Esophagus squamous epithelium (tissue), 5 donors: ENCODE measurements at places on chromosomes 7 and 10. TPM values are rescaled to one million over a fixed set of nuclear protein-coding genes. Genes with fewer than 3 reads are reported as not detected.

GRCh38 chr7:92075455-92076158, 58.7 kb downstream of the CYP51A1 start:
- DNase-seq: no peak

SOSTDC1 gene
- 0.70 TPM for total RNA-seq

- no peak for DNase-seq
Measured at GRCh38 chr10:932589-932988, 1.1 kb upstream of the LARP4B start.

DNA sequence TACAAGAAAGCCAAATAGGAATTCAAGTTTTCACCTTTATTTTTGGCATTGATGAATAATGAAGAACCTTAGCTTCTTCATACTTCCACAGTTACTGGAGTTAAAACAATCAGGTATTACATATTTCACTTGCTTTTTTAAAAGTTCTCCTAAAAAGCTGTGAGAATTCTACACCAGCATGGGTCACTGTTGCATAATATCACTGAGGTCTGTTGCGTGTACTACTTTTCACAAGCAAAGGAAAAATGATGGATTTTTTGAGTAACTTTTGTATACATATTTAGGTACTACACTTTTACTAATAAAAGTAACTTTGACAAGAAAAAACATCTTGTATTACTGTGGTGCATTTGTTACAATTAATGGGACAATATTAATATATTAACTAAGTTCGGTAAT, 15.2 kb downstream of the FAM24B start:
- no peak for DNase-seq

DNA sequence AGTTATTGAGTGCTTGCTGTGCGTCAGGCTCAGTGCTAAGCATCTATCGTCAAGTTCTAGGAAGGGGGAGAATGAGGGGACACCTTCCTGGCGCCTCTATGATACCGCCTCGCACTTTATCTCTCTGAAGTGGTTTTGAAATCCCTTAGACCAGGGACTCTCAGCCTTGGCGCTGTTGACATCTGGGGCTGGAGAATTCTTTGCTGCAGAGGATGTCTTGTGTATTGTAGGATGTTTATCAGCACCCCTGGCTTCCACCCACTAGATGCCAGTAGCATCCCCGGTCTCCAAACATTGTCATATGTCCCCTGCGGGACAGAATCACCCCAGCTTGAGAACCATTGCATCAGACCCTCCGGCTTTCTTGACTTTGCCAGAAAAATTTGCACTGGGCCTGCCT, 285.5 kb downstream of the CCDC3 start:
- no peak for DNase-seq

GRCh38 chr10:50260791-50261281, 9.5 kb upstream of the ASAH2 start:
- DNase-seq: no peak

SUGCT gene
- 4.4 TPM for total RNA-seq

GRCh38 chr7:70586822-70587221, 545.1 kb upstream of the GALNT17 start:
- DNase-seq: no peak

DNA sequence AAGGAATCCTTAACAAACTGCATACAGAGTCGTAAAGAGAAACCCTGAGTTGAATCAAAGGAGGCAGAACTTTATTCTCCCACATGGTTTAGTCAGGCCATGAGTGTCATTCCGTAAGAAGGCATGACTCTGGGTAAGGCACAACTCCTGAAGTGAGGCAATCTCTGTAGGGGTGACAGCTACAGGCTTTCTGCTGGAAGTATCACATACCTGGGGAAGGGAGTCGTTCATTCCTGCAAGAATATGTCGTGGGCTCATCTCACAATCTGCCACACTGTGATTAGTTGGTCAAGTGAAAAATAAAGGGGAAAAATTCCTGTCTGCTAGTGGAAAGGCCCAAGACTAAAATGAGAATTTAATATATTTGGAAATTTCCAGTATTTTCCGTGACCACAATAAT, 392.6 kb downstream of the POM121L12 start:
- DNase-seq: no peak

DNA sequence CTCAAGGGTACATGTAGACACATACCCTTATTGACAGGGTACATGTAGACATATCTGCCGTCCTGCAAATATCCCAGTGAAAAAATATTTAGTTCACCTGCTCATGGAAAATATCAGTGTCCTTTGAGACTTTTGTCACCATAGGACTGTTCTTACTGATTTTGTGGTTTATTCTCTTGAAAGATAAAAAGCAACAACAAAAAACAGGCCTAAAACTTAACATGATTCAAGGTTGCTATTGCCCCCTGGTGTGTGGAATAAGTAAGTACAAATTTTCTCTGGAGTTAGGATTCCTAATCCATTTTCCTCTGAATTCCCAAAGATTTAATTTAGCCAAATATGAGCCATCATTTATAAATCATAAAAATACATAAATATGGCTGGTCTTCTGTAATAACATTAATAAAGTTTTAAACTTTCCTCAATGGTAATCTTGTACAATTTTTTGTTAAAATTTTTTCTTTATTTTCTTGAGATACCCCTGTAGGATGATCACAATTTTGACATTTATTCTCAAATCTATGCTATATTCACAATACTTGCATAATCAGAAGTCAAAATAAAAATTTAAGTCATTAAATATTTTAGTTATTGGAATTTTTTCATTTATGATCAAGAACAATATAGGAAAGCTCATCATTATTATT, 741.4 kb upstream of the POT1 start:
- no peak for DNase-seq

NYAP1 gene
- 0.57 TPM for total RNA-seq

DNA sequence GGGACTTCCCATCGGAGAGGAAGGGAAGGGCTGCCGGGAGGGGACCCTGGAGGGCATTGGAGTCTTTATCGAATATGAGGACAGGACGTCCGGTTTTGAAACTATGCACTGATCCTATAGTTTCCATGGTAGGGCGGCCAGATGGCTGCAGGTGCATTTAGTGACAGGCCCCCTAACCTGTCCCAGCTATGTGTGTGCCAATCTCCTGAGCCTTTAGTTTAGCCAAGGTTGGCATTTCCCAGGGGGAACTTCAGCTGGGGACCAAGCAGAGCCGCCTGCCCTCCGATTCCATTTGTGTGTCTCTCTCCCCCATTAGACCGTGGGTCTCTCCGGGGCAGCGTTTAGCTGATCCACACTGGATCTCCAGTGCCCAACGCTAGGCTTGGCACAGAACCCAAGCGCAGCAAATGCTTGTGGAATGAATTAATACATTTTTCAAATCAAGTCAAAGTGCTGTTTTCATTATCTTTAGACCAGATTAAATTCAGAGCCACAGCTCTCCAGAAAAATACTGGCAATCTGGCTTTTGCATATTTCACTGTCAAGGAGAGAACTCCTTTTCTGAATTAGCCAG, 19.9 kb downstream of the TMEM270 start:
- no peak for DNase-seq

CLRN3 gene
- not detected for total RNA-seq

DNA sequence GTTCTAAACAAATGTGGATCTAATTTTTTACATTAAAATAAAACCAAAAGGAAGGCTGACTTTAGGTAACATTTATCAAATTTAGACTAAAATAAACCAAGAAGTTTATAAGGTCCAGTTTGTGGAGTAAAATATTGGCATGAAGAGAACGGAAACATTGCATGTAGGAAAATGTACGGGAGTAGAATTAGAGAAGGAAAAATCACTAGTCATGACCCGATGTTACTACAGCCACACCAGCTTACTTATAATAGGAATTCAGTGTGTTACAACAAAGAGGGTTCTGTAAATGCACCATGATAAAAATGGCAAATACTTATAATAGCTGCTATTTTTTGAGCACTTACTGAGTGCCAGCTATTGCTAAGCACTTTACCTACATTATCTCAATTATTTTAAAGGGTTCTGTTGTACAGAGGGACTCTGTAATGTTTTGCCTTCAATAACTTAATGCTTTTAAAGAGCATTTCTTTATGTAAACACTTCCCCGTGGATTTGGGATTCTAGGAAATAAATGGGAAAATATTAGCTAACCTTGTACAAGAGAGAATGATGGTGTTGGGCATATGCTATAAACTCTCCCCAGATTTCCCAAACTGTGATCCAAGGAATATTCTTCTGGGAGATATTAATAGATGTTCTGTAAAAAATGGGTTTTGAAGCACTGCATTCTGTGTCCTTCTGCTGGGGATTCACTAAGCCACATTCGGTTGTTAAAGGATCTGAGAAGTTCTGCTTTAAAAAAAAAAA, 296.7 kb downstream of the BBS9 start:
- no peak for DNase-seq

AKR1C8 gene
- total RNA-seq: not detected

GRCh38 chr7:138116141-138116540, 39.9 kb downstream of the AKR1D1 start:
- no peak for DNase-seq

DNA sequence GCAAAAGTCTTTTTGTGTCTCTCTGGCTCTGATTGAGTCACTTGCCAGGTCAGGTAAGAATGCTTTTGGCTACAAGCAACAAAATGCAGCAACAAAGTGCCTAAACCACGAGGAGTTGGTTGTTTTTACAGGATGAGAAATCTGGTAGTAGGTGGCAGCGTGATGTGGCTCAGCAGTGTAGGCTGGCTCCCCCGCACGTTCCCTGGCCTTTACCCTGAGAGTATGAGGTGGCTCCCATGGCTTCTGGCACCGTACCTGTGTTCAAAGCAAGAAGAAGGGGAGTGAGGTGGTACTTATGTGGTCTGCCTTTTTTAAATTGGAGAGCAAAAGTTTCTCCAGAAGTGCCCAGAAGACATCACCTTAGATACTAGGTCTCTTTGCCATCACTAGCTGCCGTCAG, 11.7 kb downstream of the PRKRIP1 start:
- DNase-seq: no peak

- no peak for DNase-seq
Measured at GRCh38 chr7:18444826-18445225, 50.7 kb upstream of the HDAC9 start.

PITX3 gene
- total RNA-seq: not detected

DNA sequence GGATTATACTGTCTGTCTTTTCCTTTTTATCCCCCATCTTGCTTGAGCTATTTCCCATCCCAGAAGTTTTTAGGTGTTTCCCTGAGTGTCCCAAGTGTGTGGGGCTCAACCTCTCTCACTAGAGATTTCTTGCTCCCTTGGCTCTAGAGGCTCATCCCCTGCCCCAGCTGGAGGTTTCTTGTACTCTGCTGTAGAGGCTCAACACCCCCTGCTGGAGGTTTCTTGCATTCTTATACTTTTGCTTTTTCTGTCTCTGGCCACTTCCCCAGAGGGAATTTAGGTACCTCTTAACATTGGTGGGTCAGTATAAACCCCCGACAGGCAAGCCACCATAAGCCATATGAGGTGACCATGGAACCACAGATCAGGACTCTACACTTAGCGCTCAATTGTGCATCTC, 114.2 kb upstream of the FAM3C start:
- DNase-seq: no peak

- no peak for DNase-seq
Measured at GRCh38 chr10:9103301-9103700, 1048.8 kb downstream of the GATA3 start.

SFTPA2 gene
- not detected for total RNA-seq

DNA sequence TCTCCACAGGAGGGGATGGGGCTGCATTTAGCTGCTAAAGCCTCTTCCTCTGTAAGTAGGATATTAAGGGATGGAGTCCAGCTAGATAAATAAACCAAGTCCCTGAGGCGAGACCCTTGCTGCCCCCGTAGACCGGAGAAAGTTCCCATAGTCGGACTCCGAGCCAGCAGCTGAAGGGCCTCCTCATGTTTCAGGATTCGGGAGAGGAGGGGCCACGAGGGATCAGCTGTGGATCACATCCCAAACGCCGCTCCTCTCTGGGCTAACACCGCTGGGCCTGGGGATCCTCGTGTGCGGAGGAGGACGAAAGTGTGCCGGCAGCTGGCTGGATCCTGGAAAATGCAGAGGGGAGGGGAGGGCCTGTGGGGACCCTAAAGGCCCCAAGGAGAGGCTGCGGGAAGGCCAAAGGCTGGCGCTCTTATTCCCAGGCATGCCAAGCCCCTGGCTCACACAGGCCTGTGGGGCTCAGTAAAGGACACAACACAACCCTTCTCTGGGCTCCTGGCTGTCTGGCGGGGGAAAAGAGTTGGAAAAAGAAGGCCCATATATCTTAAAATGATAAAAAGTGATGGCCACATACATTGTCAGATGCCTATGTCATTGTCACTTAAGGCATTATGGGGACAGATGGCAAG, 82.5 kb upstream of the TMEM72 start:
- no peak for DNase-seq

GRCh38 chr7:16982640-16983350, 101.0 kb upstream of the AGR3 start:
- DNase-seq: no peak

TBX20 gene
- not detected for total RNA-seq
